Endothelial cell of umbilical vein (primary cell): ENCODE measurements at places on chromosomes 1 and 21. TPM values are rescaled to one million over a fixed set of nuclear protein-coding genes. Genes with fewer than 3 reads are reported as not detected.

DNA sequence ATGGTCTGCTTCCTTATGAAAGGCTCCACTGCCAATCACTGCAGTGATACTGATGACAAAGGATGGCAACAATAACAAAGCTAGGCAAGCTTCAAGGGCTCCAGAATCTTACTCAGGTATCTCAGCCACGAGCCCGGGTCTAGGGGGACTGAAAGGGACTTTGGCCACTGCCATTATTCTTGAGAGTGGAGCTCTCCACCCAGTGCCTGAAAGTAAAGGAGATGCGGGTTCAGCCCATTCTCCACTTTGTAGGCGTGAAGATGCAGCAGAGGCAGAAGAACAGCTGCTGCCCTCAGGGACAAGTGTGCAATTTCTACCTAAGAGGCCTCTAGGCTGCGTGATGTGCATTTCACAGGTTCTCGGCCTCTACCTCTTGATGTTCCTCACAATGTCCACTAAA lies 31.4 kb upstream of the SLAMF9 start:
- peaks cover 5% of the 10 kb centered on the region for H3K27me3 ChIP-seq
- DNase-seq = no peak
- no peaks in the 10 kb centered on the region for H3K4me1 ChIP-seq
- no peak overlapping the region for H3K4me3 ChIP-seq

Gene OR2L3
- not detected in 2 replicates for total RNA-seq

DNA sequence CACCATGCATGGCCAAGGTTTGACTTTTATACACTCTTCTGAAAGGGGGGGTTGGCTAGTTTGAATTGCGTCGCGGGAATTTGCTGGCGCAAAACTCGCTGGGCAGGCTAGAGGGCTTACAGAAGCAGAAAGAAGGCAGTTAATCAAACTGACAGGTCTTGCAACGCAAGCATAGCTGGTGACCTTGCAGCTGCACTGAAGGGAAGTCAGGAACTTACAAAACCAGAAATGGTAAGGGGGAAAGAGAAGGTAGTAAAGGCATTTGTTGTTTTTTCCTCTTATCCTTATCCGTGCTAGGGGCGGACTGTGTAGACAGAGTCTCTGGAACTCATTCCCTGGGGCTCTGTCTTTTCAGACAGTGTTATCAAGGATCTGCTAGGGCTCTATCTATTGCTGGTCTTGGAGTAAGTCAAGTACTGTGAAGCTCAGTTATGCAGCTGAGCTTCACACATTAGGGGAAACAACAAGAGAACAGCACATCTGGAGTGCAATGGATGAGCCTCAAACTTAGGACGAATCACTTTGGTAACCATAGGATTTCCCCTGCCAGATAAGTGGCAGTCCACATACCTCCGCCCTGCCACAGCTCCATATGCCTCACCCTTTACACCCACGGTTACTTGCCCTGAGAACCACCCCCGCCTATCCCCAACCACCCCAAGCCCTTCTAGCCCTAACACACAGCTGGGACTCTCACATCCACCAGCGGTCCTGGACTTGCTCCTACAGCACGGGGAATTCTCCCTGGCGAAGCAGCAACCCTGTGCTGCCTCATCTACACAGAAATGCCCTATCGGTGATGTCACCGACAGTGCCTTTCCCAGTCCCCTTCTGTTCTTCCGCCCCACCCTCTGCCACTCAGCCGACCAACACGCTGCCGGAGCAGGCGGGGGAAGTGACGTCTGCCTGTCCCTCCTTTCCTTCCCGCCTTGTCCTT lies 251.4 kb downstream of the FAM72C start:
- peaks cover 5% of the 10 kb centered on the region for H3K27me3 ChIP-seq
- no peaks in the 10 kb centered on the region for H3K4me1 ChIP-seq
- H3K4me3 ChIP-seq = no peak overlapping the region

- no peak for DNase-seq
- H3K27ac ChIP-seq = no peak overlapping the region
- no peak overlapping the region for H3K4me3 ChIP-seq
- peaks cover 12% of the 10 kb centered on the region for H3K4me1 ChIP-seq
These were observed 69.5 kb downstream of the PEX14 start for GRCh38 chr1:10544239-10544638.

- H3K4me1 ChIP-seq = no peaks in the 10 kb centered on the region
- no peak overlapping the region for H3K4me3 ChIP-seq
- no peak for DNase-seq
- H3K27ac ChIP-seq = no peak overlapping the region
- H3K36me3 ChIP-seq = no peaks in the 10 kb centered on the region
- H3K27me3 ChIP-seq = no peaks in the 10 kb centered on the region
These were observed 13.4 kb upstream of the SVBP start for GRCh38 chr1:42830631-42831030.

Gene ELF3
- total RNA-seq = 0.09 and 0.29 TPM in 2 replicates

- peak; percentile 52 for DNase-seq
- H3K27ac ChIP-seq = no peak overlapping the region
- H3K36me3 ChIP-seq = no peaks in the 10 kb centered on the region
These were observed 5.3 kb downstream of the HES2 start for GRCh38 chr1:6414443-6414844.

DNA sequence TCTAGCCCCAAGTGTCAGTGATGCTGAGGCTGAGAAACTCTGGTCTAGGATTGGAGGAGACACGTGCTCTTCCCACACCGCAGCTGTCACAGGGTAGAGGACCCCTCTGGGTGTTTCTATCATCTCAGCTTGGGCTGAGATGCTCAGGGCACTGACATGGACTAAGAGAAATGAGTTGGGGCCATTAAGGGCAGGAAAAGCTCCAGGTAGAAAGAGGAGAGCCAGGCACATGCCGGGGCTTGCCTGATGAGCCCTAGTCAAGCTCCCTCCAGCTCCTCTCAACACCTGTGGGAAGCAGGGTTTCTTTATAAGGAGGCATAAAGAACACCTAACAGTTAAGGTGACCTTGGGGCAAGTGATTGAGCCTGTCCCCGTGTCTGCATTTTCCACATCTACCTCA lies 17.3 kb downstream of the ABCA4 start:
- DNase-seq = no peak
- H3K27me3 ChIP-seq = no peaks in the 10 kb centered on the region
- H3K27ac ChIP-seq = no peak overlapping the region
- no peaks in the 10 kb centered on the region for H3K36me3 ChIP-seq

DNA sequence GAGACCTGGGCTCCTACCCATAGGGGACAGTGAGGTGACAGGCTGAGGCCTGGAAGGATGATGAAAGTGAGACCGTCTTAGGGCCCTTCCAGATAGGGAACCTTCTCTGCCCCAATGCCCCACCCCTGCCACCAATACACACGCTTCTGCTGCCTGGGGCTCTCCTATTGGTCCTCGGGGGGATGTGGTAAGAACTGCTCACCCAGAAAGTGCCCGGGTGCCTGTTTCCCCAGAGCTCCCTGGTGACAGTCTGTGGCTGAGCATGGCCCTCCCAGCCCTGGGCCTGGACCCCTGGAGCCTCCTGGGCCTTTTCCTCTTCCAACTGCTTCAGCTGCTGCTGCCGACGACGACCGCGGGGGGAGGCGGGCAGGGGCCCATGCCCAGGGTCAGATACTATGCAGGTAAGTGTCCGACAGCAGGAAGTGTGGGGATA lies 948 bp downstream of the SEMA4A start:
- H3K27me3 ChIP-seq = no peaks in the 10 kb centered on the region
- no peaks in the 10 kb centered on the region for H3K36me3 ChIP-seq
- no peaks in the 10 kb centered on the region for H3K4me1 ChIP-seq
- no peak overlapping the region for H3K27ac ChIP-seq
- no peak for DNase-seq

- H3K27me3 ChIP-seq = no peaks in the 10 kb centered on the region
- H3K36me3 ChIP-seq = no peaks in the 10 kb centered on the region
- H3K27ac ChIP-seq = no peak overlapping the region
- no peak for DNase-seq
These were observed 139.2 kb upstream of the KLHDC7A start for GRCh38 chr1:18341291-18342069.

DNA sequence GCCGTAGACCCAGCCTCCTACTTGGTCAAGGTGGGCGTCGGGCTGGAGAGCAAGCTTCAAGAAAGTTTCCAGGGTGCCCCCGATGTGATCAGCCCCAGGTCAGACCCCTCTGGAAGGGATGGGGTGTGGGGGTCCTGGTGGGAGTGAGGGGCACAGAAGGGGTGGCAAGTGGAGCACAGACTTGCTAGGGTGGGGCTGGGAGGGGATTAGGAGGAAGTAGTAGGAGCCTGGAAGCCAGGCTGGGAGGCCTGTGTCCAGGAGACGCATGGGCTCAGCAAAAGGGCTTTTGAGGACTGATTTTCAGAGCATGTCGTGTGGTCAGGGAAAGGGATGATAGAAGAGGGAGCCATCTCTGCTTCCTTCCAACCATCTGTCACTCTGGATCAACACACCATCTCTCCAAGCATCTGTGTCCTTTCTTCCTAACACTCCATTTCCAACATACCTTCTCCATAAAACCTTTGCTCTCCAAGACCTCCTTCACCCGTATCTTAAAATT lies 8.5 kb downstream of the TRIM46 start:
- no peak for DNase-seq
- no peaks in the 10 kb centered on the region for H3K36me3 ChIP-seq
- no peaks in the 10 kb centered on the region for H3K27me3 ChIP-seq
- H3K27ac ChIP-seq = no peak overlapping the region
- H3K4me1 ChIP-seq = no peaks in the 10 kb centered on the region

DNA sequence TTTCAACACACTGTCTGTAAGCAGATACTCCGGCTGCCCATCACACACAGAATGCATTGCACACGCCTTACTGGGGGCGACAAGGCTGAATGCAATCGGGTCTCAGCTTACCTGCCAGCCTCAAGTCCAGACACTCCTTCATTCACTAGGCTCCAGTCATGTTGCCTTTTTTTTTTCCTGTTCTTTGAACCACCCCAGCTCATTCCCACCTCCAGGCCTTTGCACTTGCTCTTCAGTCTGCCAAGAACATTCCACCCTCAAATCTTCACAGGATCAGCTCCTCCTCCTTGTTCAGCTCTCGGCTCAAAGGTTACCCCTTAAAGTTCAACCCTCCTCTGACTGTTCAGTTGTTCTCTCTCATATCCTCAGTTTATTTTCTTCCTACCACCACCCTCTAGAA lies 181.9 kb upstream of the ESRRG start:
- no peaks in the 10 kb centered on the region for H3K4me1 ChIP-seq
- H3K36me3 ChIP-seq = no peaks in the 10 kb centered on the region
- H3K27ac ChIP-seq = no peak overlapping the region
- H3K4me3 ChIP-seq = no peak overlapping the region
- no peak for DNase-seq

GRCh38 chr1:206422525-206422924 lies 47.8 kb upstream of the IKBKE start:
- no peak for DNase-seq
- H3K27me3 ChIP-seq = no peaks in the 10 kb centered on the region
- H3K36me3 ChIP-seq = peaks cover 22% of the 10 kb centered on the region
- H3K27ac ChIP-seq = no peak overlapping the region
- H3K4me1 ChIP-seq = no peaks in the 10 kb centered on the region

DNA sequence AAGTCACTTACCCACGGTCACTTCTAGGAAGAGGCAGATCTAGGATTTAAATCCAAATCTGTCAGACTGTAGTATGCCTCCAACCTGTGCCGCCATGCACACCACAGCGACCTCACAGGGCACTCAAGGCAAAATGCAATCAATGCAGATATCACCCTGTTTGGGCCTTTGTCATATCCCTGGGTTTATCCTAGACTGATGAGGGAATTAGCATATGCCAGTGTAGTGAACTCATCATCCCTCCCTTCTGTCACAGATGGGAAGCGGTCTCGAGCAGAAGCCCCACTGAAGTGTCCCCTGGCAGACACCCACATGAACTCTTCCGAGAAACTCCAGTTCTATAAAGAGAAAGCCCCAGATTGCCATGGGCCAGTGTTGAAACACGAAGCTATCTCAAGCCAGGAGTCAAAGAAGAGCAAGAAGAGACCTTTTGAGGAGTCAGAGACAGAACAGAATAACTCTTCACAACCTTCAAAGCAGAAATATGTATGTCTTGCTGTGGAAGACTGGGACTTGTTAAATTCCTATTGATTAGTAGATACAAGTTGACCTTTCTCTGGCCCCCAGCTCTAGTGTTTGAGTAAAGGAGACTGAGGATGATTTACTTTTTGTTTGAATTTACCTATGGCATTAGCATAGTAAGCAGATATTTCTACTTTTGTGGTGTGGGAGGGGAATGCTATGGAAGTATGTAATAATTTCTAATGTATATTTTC lies 21.4 kb downstream of the LRRC42 start:
- H3K4me3 ChIP-seq = no peak overlapping the region
- H3K27ac ChIP-seq = no peak overlapping the region
- H3K36me3 ChIP-seq = peaks cover 15% of the 10 kb centered on the region
- no peaks in the 10 kb centered on the region for H3K4me1 ChIP-seq
- no peak for DNase-seq

Gene LCE1E
- total RNA-seq = not detected in 2 replicates

- H3K4me3 ChIP-seq = no peak overlapping the region
- DNase-seq = no peak
- no peaks in the 10 kb centered on the region for H3K4me1 ChIP-seq
- H3K27ac ChIP-seq = no peak overlapping the region
- H3K36me3 ChIP-seq = no peaks in the 10 kb centered on the region
These were observed 199.3 kb upstream of the GRIK3 start for GRCh38 chr1:37233606-37234005.

DNA sequence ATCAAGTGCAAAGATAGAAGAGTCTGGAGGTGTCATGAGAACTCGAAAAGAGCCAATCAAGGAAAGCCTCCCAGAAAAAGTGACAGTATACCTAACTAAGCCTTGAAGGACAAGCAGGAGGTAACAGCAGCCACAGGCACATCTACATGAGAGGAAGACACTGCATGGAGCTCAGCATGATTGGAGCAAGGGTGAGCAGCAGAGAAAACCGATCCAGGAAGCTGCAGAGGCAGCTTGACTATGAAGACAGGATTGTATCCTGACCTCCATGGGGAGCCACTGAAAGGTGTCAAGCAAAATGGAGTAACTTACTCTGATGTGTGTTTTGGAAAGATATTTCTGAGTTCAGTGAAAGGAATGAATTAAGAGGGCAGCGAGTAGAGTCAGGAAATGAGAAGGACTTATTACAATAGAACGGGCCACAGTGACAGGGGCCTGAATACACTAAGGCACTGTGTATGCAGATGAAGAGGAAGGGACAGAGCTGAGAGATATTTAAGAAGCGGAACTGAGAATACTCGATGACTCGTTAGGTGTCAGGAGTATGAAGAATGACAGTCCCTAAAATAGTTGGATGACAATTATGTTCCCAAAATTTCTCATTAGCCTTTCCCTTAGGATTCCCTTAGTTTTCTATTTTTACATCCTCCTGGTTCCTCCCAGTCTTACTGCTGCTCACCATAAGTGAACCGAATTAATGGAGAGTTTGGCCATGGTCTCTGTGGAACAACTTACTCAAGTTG lies 139.3 kb upstream of the NFIA start:
- no peaks in the 10 kb centered on the region for H3K36me3 ChIP-seq
- H3K4me3 ChIP-seq = no peak overlapping the region
- peaks cover 29% of the 10 kb centered on the region for H3K4me1 ChIP-seq
- H3K27ac ChIP-seq = peak overlapping the region; percentile 5
- peak; percentile 36 for DNase-seq
- no peaks in the 10 kb centered on the region for H3K27me3 ChIP-seq

Gene RPTN
- total RNA-seq = not detected in 2 replicates

- DNase-seq = no peak
- no peak overlapping the region for H3K4me3 ChIP-seq
- no peaks in the 10 kb centered on the region for H3K36me3 ChIP-seq
- H3K27ac ChIP-seq = no peak overlapping the region
- peaks cover 17% of the 10 kb centered on the region for H3K27me3 ChIP-seq
These were observed 155.9 kb downstream of the FOXD2 start for GRCh38 chr1:47593598-47594285.
